Effector memory CD8-positive, alpha-beta T cell (primary cell): ENCODE measurements at places on chromosomes 4 and X.

DNA sequence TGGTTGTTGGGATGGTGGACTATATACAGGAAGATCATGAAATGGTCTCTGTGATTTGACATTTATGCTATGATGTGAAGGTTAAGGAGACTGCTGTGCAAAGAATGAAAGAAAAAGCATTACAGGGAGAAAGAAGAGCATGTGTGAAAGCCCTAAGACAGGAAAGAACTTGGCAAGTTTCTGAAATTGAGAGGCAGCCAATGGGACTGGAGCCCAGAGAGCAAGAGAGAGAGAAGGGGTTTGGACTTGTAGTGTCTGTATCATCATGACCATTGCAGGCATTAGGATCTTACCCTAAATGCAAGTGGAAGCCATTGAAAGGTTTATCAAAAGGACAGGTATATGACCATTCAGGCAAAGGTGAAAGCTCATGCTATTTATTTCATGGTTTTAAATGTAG lies 147.1 kb downstream of the NAA11 start:
- DNase-seq: no peak

DNA sequence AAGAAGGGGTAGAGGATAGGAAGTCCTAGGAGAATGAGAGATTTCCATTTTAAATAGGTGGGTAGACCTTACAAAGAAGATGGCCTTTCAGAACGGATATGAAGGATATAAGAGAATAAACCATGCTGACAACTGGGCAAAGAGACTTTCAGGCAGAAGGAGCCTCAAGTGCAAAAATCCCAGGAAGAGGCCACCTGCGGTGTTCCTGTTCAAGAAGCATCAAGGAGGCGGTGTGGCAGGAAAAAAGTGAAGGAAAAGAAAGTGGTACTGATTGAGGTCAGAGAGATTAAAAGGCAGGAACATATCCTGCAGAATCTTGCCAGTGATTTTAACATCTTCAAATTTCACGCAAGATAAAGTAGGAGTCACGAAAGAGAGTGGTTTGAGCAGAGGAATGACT lies 172.0 kb downstream of the FSTL5 start:
- no peak for DNase-seq

- DNase-seq: no peak
Observed at GRCh38 chrX:39716401-39716800, 381.4 kb downstream of the BCOR start.

- DNase-seq: no peak
Observed at GRCh38 chr4:65391382-65391781, 278.9 kb downstream of the EPHA5 start.

DNA sequence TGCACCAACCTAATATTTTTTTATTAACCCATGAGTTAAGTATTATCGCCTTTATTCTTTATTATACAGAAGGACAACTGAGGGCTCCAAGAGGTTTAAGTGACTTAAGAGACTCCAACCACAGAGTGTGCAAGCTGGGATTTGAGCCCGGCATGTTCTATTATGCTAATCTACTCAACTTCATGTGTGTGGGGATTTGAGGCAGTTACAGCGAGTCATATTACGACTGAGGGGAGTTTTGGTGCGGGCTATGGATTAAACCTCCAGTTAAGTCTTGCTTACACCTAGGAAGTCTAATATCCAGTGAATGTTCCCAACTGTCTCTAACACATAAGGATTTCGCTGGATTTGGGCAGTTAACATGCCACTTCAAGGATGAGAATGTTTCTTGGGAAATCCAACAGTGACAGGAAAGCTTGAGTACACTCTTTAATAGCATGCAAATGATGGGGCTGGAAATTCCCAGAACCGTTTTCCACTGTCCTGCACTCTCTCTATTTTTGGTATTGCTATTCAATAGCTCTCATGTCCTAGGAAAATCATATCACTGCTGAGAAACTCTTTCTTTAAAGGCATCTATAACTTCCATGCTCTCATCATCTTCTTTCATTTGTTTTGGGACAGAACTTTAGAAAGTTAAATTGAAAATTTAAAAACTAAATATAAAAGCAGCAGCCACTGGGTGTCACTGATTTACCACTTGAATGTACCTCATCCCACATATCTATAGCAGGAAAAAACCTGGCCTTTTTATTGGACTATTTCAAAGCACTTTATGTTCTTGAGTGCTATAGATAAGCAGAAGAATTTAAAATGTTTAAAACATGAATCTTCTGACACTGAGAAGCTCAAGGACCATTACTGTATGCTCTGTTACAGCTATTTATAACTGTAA lies 165.1 kb upstream of the TTC29 start:
- no peak for DNase-seq

DNA sequence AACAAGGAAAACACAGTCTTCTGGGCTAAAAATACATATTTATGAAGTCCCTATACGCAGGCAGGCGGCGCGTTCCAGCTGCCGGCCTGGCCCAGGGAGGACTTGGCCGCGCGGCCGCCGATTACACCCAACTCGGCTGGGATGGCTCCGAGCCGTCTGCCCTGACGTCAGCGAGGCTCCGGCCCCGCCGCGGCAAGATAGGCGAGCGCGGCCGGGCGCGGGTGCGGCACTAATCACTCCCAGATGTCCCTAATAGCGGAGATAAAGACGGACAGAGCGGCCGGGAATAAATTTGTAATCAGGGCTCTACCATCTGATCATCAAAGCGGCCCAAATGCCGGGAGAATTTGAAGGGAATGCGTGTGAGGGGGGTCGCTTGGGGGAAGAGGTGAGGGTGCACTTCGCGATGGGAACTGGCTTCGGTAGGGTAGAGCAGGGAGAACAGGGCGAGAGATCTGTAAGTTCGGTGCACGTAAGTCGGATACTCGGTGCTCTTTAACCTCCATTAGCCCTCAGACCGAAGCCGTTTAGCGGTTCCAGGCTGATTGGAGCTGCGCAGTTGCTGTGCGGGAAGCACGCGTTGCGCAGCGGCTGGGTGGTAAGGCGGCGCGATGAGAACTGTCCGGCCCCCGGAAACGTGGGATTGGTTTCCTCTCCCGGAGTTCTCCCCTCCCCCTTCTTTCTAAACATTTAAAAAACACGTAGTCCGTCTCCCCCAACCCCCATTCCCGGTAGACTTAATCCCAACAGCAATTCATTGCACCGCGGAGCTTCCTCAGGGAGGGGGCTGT lies 7.7 kb downstream of the HAND2 start:
- no peak for DNase-seq

- DNase-seq: no peak
Observed at GRCh38 chr4:55068522-55068921, 56.9 kb downstream of the KDR start.

DNA sequence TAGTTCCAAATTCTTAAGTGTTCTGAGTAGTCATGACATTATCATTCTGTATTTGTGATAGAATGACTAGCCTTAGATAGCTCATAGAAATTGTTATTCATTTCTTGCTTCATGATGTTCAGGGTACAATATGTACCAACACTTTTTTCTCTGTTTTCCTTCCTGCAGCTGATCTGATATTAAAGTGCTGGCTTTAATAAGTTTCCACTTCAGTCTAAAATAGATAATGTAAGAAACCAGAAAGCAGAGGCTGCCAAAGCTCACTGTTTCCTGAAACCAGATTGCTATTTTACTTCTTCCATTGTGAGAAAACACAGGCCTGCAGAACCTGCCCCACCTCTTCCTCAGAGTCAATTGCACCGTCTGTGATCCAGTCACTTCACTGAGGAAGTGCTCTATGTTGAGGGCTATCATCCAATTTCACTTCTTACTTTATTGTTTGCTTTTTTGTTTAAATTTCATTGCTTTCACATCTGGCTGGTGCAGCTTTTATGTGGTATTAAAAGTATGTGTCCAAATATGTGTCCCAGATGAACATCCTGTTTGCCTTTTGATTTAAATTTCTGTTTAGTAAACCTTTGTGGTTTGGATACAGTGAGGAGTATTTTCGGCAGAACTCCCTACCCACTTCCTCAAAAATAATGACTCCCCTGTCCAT lies 652.1 kb downstream of the ANKRD50 start:
- no peak for DNase-seq

DNA sequence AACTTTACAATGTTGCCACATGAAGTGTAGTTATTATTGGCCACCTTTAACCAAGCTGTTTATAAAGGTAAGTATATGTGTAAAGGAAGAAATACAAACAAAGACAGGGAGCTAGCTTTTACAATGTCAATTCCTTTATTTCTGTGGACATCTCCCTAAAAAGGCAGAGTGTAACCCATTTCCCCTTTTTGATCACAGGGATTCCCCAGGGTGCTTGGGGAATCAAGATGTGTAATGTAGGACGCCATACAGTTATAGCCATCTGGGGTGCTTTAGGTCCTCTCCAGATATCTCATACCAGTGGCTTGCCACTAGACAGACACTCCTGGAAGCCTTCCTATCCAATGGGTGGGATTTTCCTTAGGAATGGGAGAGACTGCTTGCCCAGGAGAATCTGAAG lies 4.2 kb upstream of the CUL4B start:
- DNase-seq: no peak
